ENCODE measurements at places on chromosomes 4 and X.

DNA sequence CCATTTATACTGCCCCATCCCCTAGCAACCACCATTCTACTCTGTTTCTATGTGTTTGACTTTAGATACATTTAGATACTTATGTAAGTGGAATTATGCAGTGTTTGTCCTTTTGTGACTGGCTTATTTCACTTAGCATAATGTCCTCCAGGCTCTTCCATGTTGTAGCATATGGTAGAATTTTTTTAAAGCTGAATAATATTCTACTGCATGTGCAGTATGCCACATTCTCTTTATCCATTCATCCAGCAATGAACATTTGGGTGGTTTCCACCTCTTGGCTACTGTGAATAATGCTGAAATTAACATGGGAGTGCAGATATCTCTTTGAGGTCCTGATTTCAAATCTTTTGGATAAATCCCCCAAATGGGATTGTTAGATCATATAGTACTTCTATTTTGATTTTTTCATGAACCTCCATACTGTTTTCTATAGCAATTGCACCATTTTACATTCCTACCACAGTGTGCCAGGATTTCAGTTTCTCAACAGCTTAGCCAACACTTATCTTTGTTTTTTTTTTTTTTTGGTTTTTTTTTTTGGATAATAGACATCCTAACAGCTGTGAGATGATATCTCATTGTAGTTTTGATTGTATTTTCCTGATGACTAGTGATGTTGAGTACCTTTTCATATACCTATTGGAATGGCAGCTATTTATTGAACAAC, 105.9 kb upstream of the LNX1 start:
- no peak for DNase-seq

DNA sequence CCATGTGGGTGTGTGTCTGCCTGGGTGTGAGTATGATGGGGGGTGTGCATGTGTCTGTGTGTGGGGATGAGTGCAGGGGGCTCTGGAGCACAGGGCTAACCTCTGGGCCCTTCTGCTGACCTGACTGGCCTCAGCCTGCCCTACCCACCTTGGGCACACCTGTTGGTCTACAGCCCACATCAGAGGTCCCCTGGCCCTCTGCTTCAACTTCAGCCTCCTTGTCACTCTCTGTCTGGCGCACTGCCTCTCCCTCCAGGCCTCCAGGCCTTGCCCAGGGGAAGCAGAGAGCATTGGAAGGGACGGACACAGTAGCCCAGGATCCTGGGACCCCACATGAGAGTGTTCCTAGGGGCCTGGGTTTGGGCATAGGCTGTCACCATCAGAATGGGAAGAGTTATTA, 115.4 kb downstream of the EFNB1 start:
- no peak for DNase-seq

- DNase-seq = no peak
Observed at GRCh38 chr4:2767046-2767704, 11.0 kb upstream of the TNIP2 start.

- no peak for DNase-seq
Observed at GRCh38 chr4:37664696-37665095, 21.5 kb downstream of the RELL1 start.

DNA sequence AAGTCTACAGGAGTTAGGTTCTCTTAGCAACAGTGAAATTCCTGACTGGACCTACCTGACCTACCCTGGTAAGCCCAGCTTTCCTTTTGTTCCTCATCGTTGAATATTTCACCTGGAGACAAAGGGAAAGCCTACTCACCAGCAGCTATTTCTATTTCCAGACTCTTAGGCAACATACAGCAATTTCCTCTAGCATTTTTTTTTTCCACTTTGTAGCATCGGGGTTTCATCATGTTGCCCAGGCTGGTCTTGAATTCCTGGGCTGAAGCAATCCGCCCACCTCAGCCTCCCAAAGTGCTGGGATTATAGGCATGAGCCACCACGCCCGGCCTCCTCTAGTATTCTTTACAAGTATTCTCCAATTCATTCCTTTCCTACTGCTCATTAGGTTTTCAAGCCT, 6.8 kb upstream of the S100G start:
- no peak for DNase-seq

- no peak for DNase-seq
Observed at GRCh38 chrX:10062980-10063379, 93.8 kb upstream of the CLCN4 start.

DNA sequence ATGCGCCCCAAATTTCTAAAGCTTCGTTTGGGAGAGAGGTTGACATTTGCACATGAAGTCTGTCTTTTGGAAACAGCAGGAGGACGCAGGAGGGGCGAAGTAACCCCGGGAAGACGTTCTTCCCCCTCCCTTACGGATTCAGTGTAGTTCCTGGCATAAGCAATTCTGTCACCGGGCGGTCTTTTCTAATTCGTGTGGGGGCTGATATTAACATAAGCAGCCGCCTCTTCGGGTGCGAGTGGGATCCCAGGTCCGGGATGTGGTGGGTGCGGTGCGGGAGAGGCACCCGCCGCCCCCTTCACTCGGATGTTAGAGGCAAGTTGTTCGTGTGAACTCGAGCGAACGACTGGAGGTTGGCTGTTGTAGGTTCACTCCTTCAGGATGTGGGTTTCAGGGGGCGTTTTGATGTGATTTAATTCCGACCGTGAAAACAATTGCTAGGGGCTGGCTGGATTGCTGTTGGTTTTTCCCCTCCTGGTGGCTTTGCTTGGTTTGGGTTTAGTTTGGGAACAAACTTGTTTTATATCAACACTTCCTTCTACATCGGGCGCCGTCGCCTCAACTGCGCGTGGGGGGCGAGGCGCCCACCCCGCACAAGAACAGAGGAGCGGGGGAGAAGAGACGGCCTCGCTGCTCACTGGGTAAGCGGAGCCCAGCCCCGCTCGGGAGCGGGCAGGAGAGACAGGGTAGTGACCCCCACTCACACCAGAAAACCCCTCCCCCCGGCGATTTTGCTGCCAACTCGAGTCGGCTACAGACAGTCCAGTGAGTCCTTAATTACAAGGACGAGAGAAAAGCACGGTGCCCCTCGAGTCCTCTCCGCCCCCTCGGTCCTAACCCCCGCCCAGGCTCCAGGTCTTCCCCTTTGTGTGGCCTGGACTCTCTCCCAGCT, 2.9 kb upstream of the LEF1 start:
- DNase-seq = peak; percentile 29

DNA sequence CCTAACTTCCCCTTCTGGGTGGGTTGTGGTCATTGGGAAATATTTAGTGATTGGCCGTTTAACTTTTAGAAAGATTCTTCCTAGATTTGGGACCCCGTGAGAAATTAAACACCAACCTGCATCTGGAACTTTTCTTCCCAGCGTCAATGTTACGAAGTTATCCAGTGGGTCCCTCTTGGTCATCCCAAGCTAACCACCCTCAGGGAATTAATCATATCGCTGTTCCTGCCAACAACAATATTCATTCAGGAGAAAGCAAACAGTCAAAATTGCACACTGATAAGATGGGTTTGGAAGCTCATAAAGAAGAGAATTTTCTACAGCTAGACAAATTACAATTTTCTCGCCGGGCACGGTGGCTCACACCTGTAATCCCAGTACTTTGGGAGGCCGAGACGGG, 121.2 kb upstream of the STX18 start:
- DNase-seq = no peak

DNA sequence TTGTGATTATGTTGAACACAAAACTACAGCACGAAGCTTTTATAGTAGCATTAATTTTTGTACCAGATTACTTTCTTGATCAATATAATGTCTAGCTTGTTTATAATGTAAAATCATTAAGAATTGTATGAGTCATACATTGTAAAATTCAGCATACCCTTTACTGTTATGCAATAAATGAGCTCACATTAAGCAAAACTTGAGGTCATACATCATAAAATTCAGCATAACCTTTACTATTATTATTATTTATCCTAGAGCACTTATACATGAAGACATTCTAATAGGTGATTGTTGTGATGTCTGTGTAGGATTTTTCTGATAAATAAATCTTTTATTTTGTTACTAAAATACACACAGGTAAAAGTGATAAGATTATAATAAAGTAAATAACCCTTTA, 49.4 kb downstream of the DTHD1 start:
- no peak for DNase-seq

DNA sequence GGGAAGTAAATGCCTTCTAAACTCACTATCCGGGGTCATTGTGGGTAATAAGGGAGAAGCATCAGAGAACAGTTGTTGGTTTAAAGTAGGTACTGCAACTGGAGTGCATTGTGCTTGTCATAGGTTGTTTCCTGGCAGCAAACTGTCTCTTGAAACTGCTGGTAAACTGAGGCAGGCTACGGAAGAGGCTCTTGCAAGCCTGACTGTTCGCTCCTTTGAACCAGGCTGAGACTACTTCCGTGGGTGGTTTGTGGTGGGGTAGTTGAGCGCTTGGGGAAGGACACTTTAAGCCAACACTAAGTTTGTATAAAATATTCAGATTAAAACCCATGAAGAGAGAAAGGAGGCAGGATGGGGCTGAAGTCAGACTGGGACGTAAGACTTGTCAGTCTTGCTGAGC, 45.2 kb upstream of the WDR1 start:
- DNase-seq = no peak

DNA sequence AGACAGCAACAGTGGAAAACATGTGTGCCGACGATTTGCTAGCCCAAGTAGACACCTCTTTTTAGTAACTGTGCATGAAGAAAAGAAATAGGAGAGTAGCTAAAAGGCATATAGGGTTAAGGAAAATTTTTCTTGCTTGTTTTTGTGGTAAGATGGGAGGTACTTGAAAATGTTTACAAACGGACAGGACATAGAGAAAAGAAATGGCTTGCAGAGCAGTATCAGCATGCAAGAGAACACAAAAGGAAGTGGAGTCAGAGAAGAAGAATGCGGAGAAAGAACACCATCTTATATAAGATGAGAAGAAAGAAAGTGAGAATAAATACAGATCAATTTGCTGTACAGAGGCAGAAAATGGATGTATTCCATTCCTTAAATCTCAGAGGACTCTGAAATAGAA, 263.7 kb upstream of the ETNPPL start:
- no peak for DNase-seq

GRCh38 chr4:114400531-114400930, 198.1 kb upstream of the UGT8 start:
- no peak for DNase-seq

DNA sequence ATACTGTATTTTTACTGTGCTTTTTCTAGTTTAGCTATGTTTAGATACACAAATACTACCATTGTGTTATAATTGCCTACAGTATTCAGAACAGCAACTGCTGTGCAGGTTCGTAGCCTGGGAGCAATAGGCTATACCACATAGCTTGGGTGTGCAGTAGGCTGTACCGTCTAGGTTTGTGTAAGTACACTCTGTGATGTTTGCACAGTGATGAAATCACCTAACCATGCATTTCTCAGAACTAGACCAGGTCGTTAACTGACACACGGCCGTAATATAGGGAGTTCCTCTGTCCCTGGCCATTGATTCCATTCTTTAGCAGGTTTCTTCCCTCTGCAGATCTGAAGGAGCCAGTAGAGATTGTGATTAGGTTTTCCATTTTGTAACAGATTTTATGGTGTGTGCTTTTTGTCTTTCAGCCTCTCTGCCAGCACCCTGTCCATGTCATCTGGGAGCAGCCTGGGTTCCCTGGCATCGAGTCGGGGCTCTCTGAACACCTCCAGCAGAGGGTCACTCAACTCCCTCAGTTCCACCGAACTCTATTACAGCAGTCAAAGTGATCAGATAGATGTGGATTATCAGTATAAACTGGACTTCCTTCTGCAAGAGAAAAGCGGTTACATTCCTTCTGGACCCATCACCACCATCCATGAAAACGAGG, 59.5 kb downstream of the CLDN22 start:
- no peak for DNase-seq

DNA sequence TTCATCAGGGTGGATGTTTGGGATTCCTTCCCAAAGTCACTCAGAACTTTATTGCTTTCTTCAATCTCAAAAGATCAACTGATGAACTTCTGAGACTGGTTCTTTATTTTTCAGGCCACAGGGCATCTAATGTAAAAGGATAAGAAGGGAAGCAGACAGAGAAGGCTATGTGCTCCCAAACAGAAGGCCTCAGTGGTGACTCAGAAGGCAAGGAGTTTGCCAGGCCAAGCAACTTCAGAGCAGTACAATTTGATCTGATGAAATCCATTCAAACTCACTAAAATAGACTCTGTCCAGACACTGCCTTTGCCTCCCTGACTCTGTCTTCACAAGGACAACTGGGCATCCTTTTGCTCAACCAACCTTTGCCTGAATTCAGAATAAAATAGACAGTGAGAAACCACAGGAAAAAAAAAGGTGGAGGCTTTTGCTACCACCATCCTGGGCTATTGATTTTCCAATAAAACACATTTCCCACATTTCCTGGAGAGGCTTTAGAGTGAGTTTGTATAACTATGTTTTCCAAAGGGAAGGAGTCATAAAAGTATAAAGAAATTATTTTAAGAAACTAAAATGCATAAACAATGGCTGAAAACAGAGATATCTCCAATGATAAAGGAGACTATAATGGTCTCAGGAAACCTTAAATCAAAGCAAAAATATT, 55.2 kb downstream of the ARHGEF6 start:
- no peak for DNase-seq

GRCh38 chr4:41839916-41840854, 91.7 kb upstream of the PHOX2B start:
- no peak for DNase-seq

- DNase-seq = no peak
Observed at GRCh38 chr4:186881521-186882220, 158.0 kb upstream of the FAT1 start.

- no peak for DNase-seq
Observed at GRCh38 chr4:3725936-3726870, 40.0 kb upstream of the ADRA2C start.

DNA sequence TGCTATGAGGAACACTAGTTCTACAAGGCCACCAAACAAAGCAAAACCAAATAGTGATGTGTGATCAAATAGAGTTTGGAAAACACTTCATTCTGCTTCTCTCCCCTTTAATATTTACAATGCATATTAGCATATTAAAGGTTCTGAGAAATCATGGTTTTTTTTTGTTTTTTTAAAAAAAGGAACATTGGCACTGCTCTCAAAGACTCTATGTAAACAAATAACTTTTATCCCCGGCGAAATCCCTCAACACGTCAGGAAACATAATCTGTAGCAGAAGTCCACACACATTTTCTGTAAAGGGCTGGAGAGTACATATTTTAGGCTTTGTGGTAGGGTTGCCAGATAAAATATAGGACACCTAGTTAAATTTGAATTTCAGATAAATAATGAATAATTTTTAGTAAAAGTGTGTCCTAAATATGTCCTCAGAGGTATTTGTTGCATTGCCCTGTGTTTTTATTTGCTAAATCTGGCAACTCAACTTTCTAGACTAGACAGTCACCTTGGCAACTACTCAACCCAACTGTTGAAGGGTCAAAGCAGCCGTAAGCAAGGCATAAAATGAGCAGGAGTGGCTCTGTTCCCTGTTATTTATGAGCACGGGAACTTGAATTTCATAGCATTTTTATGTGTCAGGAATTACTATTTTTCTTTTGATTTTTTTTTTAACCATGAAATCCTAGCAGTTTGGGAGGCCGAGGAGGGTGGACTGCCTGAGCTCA, 8.6 kb downstream of the SPATA4 start:
- no peak for DNase-seq

GRCh38 chr4:7630568-7631287, 196.0 kb upstream of the PSAPL1 start:
- no peak for DNase-seq

Data from stimulated activated CD8-positive, alpha-beta memory T cell treated with anti-CD3 and anti-CD28 coated beads, Interleukin-15, amount 100 ng/mL, for 4 hours (primary cell).